NCI-H146 (cell line): ENCODE measurements at places on chromosomes 1 and 21.

GRCh38 chr1:115479055-115479482 lies 141.0 kb upstream of the NGF start:
- DNase-seq = peak; percentile 69

DNA sequence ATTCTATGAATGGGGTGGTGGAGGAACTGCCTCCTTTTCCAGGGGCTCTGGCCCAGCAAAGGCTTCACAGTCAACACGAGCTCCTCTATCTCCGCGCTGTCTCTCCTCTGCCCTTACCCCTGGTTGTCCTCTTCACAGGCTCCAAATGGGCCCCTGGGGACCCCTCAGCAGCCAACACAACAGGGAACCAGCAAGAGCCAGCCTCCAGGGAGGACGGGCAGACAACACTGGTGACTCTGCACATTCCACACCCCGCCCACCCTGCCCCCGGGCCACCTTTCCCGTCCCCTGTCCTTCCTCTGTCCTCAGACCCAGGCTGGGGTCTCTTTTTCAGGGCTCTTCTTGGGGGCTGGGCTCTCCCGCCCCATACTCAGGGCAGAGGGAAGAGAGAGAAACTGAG lies 17.5 kb upstream of the ETV3 start:
- DNase-seq = no peak

DNA sequence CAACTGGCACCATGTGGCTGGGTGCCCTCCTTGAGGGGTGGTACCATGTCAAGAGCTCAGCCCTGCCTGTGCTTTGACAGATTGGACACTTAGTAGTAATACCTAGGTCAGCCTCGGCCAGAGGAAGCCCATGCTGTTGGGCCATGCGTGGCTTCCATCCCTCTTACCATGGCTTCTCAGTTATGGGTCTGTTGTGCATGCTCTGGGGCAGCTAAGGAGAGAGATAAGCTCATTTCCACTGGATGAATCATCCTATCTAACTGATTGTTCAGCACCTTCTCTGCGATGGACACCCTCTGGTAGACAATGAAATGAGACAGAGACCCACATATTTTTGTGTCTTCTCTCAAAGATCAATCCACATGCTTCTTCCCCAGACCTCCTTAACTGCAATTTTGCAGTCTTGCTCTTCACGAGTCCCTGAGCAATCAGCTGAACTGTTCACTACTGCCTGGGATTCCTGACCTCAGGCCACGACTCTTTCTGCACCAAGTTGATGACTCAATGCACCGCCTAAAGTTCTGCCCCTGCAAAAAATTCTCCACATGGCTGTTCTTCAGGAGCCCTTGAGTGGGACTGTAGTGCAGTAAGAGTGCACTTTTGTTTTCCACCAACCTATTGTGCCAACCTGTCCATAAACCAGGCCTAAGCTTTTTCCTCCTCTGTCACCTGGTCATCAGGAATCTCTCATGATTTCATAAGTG lies 6.9 kb upstream of the TRIM62 start:
- DNase-seq = no peak

- DNase-seq = no peak
Observed at GRCh38 chr1:61192663-61193330, 110.4 kb downstream of the NFIA start.

GRCh38 chr21:17479606-17480005 lies 33.2 kb upstream of the CXADR start:
- DNase-seq = no peak

GRCh38 chr1:211874521-211875347 lies 44.2 kb upstream of the LPGAT1 start:
- DNase-seq = no peak

GRCh38 chr1:114043054-114043453 lies 63.8 kb downstream of the OLFML3 start:
- DNase-seq = no peak

DNA sequence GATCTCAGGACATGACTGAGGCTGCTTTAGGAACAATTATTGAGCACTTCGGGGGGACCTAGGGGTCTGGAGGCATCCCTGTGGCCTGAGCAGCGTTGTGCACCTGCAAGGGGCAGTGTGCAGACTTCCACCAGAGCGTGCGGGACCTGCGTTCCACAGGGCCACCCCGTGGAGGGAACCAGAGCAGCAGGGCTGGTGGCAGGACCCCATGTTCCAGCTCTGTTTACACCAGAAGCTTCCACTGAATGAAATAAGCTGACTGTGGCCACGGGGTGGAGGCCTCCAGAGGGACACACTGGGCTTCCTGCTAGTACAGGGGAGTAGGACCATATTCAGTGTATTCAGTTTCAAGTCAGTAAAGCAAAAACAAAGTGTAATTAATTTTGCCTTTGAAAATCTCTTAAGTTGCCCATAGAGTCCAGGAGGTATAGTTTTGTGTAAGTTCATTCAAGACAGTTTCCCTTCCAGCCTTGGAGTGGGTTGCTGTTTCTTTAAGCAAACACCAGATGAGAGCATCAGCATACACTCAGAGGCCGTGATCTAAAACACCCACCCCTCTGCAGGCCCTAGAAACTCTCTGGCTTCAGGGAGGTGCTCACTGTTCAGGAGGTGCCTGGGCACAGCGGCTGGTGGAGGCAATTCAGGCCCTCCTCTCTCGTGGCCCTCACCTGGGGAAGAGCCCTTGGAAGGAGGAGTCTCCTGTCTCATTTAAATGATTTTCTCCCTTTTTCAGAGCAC lies 16.6 kb downstream of the SLC1A7 start:
- DNase-seq = no peak

- DNase-seq = peak; percentile 16
Observed at GRCh38 chr1:223233019-223233409, 90.0 kb upstream of the TLR5 start.

GRCh38 chr1:234649432-234650081 lies 39.6 kb upstream of the IRF2BP2 start:
- no peak for DNase-seq

DNA sequence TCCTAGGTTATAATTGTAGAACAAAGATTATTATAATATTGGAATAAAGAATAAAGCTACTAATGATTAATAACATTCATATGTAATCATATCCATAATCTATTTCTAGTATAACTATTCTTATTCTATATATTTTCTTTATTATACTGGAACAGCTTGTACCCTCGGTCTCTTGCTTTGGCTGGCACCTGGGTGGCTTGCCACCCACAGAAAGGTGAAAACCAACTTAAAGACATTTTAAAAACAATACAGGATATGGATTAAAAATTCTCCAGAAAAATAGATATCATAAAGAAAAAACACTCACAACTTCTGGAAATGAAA lies 80.0 kb upstream of the PRRC2C start:
- DNase-seq = no peak

DNA sequence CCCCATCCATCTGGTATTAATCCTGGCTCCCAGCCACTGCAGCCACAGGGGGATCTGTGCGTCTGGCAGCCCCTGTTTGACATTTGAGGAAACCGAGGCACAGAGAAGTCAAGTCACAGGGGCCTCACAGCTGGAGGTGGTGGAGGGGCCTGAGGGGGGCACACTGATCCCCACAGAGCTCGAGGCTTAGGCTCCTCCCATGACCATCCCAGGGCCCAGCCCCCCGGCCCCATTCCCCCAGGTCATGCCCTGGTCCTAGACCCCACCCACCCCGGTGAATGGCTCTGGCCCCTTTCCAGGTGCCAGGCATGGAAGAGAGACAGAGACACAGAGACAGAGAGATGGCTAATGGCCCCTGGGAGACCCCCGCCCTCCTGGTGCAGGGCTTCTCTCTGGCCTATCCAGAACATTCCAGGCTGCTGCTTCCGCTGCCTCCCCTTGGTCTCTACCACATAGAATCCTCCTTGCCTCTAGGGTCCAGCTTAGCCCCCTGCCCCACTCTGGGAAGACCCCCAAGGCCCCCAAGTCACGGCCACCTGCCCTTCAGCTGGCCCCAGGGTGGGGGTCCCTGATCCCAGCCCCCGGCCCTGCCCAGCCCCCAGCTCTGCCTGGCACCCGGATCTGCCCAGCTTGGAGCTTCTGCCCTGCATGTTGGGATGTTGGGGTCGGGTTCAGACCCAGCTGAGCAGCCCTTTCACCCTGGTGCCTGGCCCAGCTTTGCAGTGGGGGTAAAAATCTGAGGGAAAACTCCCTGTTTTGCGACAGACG lies 29.2 kb upstream of the LRRC3 start:
- DNase-seq = peak; percentile 18

DNA sequence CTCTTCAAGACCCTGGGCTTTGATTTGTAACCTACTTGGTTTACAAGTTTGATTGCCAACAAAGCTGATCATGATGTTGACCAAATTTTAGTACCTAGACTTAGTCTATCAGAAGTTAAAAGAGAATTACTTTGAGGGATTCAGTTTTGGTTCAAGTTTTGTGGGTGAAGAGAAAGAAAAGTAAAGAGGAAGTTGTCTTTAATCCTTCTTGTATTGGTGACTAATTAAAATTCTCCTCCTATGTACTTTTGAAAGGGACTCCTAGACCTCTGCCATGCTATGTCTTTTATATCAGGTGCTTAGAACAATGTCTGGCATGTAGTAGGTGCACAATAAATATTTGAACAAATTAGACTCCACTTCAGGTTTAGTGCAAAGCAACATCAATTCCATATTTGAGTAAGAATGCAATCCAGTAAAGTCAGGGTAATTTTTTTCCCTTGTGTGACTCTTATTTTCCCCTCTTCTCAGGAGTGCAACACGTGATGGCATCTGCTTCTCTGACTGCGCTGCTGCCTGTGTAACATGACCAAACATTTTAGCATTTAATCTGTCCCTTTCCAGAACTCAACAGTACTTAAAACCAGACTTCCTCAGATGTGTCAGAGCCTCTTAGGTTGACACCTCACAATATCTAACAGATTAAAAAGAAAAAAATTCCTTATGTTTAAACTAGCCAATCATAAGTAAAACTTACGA lies 41.1 kb upstream of the KCNQ4 start:
- DNase-seq = no peak

DNA sequence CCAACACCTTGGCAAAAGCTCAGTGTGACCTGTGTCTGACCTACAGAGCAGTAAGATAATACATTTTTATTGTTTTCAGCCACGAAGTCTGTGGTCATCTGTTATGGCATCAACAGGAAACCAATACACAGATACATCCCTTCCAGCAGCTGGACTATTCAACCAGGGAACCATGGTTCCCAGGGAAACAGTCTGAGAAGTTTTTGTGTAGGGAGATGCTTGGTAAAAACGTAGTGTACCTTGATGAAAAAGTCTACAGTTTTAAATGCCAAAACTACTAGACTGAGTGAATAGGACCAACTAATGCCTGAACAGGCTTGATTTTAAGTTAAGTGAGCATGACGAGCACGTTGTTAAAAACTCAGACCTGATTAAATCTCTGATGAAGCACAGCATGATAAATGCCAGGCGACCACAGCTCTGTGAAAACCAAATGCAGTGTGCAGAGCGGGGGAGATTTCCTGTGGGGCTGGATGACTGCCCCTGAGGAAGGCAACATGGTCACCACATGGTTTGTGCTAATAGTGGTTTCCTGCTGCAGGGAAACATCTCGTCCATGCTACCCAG lies 228.9 kb downstream of the TNR start:
- DNase-seq = peak; percentile 4

DNA sequence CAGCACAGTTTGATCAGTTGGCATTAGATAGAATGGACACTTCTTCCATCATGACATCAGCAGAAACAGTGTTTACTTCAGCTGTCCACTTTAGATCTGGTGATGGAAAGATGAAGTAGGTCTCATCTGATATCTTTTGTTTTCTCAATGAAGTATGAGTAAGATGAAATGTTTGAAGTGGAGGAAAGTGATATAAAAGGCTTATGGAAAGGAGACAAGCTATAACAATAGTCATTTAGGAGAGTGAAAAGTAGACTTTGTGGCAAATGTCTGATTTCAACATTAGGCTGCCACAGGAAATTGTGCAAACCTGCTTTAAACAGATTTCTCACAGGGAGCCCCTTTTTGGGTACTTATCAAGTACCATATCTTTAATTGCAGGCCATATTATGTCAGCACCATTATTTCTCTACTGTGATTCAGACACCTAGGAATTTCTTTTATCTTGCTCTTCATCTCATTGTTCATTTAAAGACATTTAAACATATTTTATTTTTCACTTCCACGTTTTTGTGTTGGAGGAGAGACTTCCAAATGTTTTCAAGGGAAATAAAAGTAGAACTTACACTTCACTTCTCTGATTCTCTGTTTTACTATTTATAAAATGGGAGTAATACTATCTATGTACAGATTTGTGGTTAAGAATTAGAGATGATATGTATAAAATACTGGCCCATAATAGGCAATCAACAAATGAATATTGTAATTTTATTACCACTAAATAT lies 18.1 kb downstream of the PDC start:
- DNase-seq = no peak

DNA sequence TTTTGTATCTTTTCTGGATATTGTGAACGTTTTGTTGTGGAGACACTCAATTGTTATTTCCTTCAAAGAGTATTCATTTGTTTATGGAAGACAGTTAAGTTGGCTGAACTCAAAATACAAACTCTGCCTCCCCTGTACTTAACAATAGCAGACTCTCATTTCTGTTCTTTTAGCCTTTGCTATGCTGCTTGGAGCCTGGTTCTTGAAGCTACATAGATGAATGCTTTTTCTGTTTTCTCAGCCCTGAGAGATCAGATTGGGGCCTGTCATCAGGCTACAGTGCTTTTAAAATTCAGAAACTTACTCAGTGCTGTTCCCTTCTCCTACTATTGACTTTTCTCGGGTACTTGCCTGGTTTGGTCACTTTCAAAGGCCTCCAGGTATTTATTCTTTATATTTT lies 215.7 kb upstream of the LYPLAL1 start:
- DNase-seq = no peak

- no peak for DNase-seq
Observed at GRCh38 chr1:51289676-51290488, 40.5 kb downstream of the TTC39A start.

GRCh38 chr1:201025571-201026002 lies 2.1 kb upstream of the KIF21B start:
- no peak for DNase-seq

DNA sequence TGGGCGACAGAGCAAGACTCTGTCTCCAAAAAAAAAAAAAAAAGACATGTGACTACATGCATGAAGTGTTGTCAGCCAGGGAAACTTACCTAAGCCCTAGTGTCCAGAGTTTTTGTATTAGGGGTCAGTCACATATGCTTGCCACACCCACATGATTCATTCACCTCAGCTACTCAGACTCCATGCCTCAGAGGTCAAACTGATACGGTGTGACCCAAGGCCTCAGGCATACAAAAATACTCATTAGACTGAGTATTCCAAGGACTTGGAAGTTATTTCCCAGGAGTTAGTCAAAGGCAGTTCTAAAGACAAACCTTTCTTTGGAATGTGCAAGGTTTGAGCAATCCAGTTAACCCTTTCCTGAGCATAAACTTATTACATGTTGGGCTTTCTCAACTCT lies 6.3 kb upstream of the TRIM33 start:
- no peak for DNase-seq

DNA sequence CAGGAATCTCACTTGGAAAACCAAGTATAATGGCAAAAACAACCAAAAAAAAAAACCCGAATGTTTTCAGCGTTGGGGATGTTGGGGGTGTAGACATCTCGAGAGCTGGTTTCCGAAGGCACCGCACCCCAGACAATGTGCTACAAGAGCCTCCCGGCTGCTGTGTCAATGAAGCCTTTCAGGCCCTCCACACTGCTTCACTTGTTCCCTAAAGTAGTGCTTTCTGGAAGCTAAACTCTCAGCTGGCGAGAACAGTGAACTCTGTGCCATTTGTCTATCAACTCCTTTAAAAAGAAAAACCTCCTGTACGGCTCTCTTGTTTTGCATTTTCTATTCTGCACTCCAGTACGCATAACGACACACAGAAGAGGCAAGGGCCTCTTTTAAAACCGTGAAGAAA lies 32.5 kb downstream of the PLEKHO1 start:
- DNase-seq = no peak

GRCh38 chr1:5646486-5647149 lies 345.6 kb downstream of the NPHP4 start:
- no peak for DNase-seq
